CD4-positive, alpha-beta T cell (primary cell): ENCODE measurements at places on chromosomes 13 and 19.

DNA sequence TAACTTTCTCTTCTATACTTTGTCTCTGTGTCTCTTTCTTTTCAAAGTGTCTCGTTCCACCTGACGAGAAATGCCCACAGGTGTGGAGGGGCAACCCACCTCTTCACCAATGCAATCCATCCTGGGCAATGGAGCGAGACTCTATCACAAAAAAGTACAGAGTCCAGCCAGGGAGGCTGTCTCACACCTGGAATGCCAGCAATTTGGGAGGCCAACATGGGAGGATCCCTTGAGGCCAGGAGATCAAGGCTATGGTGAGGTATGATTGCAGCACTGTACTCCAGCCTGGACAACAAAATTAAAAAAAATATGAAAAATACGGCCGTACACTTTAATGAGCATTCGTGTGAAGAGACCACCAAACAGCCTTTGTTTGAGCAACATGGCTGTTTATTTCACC, 2.8 kb upstream of the ZNF600 start:
- DNase-seq = no peak

DNA sequence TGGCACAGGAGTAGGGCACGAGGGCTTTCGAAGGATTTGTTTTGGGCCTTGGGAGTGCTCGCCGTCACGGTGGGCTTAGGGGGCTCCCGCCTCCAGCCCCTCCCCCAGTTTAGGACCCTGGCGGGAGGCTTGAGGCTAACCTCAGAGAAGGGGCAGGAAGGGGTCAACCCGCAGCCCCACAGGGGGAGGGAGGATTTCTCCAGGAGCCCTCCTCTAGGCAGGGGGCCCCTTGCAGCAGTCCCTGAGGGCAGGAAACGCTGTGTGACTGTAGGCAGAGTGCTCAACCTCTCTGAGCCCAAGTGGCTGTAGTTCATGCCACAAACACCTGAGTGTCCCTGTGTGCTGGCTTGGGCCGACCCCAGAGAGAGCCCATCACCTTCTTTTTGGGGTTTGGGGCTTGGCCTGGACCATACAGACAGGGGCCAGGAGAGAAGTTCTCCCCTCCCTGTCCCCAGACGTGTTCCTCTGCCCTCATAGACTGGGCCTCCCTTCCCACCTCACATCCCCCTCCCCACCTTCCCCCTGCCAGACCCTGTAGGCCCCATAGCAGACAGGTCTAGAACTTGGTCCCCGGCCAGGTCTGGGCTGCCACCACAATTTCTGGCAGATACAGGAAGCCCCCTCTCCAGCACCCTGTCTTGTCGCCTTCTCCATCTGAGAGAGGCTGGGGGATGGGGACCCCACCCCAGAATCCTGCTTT, 8.1 kb downstream of the ISYNA1 start:
- DNase-seq = no peak

- DNase-seq = peak; percentile 18
Observed at GRCh38 chr13:22114630-22115311, 443.9 kb downstream of the FGF9 start.

GRCh38 chr13:65387743-65388347, 1842.3 kb downstream of the PCDH9 start:
- DNase-seq = no peak

DNA sequence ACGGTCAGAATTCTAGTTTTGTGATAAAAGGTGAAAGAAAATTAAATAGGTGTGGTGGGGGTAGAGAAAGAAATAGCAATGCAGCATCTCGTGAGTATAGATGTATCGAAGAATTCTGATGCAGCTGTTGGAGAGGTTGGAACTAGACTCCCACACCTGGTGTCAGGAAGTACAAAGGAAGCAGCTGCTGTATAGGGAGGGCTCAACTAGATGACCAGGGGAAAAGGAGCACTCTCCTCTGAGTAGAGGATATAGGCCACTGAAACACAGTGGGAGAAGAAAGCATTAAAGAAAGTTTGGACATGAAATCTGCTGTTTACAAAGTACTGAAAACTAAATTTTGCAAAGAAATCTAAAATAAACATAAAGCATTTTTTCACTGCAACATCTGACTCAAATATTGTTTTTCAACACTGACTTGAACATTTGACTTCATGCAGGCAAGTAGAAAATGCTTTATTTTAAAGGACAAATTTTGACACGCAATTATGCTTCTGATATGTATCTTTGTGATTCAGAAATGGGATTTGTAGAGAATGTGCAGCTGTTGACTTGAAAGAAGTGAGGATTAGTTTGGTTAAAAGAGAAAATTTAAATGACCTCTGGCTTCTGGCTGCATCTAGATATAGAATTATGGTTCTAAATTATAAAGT, 82.2 kb downstream of the MIPEP start:
- DNase-seq = no peak

- DNase-seq = no peak
Observed at GRCh38 chr19:50313812-50314536, 15.2 kb downstream of the KCNC3 start.

DNA sequence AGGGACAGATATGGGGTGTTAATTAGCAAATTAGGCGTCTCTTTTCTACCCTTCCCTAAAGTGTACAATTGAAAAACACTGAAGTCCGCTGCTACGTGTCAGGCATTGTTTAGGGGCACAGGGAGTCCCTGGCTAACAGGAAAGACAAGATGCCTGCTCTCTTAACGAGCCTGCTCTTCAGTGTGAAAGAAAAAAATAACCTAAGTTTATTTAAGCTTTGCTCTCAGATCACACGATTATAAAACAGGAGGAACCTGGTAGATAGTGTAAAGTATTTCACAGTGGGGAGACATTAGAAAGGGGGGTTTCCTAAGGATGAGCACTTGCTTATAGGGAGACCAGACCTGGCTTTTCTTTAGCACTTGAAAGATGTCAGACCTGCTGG, 38.7 kb downstream of the IGFL2 start:
- DNase-seq = no peak

DNA sequence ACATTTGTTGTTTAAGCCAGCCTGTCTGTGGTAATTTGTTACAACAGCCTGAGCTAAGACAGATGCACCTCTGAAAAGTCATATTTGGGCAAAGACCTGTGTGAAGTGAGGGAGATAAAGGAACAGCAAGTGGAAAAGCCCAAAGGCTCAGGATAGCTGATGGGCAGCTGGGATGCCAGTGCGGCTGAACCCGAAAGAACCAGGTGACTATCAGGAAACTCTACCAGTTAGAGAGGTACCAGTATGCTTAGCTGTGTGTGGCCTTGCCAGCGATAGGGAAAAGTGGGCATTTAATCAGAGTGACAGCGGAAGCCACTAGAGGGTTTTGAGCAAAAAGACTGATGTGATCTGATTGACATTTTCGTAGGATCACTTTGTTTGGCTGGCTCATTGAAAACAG, 764.8 kb upstream of the GPC6 start:
- DNase-seq = no peak

DNA sequence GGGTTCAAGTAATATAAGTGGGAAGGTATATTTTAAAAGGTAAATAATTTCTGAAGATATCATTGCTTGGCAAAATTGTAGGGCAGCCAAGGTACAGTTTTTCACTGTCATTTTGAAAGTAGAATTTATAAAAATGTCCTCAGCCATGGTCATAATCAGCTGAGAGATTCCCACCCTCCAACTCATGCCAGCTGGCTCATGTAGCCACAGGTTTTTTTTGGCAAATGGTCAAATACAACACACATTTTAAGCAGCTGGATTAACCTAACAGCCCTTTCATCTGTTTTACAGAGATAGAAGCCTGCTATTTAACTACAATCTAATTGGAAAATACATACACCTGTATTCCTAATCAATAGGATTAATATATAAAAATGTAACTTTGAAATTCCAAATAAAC, 619.2 kb upstream of the SGCG start:
- no peak for DNase-seq

- no peak for DNase-seq
Observed at GRCh38 chr13:79353693-79354092, 52.4 kb downstream of the RBM26 start.

DNA sequence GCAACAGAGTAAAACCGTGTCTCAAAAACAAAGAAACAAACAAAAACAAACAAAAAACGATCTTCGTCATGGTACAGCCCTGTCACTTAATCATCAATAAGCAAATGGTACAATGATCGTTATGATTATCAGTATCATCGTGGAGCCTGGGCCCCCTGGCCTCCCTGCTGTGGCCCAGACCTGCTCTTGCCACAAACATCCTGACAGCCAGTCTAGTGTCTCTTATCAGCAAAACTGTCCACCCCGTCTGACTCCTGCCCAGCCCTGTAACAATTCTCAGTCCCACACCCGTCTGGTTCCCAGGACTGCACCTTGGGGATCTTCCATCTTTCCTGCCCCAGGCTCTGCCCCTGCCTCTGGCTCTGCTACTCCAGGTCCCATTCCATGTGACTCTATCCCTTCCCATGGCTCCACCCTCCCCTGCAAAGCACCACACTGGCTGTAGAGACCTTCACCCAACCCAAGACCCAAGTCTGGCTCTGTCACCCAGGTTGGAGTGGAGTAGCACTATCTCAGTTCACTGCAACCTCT, 5.7 kb downstream of the ZNF653 start:
- no peak for DNase-seq

DNA sequence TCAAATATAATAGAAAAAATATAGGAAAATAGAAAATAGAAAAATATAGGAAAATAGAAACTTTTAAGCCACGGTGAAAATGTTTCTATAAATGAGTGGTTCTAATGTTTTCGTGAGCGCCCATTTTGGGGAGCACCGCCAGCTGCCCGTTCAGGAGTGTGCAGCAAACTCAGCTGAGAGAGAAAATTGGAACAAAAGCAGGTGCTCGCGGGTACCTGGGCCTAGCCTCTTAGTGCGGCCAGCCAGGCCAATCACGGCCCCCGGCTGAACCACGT, 204 bp upstream of the PDX1 start:
- DNase-seq = no peak

DNA sequence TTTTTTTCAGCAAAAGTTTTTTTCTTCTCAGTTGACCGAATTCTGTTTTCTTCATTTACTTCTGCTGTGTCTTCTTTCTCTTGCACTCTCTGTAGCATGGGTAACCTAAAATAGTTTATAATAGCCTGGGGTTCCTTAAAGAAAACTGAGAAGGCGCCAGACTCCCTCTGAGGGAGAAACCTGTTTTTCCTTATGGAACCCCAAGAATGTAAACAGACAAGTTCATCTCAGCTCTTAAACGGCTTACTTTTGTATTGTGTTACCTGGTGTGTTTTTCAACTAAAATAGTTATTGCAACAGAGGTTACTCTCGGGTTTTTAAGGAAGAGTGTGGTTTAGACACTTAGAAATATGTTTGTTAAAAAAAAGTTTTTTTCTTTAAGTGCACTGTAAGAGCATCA, 23.8 kb upstream of the TM9SF2 start:
- DNase-seq = no peak

DNA sequence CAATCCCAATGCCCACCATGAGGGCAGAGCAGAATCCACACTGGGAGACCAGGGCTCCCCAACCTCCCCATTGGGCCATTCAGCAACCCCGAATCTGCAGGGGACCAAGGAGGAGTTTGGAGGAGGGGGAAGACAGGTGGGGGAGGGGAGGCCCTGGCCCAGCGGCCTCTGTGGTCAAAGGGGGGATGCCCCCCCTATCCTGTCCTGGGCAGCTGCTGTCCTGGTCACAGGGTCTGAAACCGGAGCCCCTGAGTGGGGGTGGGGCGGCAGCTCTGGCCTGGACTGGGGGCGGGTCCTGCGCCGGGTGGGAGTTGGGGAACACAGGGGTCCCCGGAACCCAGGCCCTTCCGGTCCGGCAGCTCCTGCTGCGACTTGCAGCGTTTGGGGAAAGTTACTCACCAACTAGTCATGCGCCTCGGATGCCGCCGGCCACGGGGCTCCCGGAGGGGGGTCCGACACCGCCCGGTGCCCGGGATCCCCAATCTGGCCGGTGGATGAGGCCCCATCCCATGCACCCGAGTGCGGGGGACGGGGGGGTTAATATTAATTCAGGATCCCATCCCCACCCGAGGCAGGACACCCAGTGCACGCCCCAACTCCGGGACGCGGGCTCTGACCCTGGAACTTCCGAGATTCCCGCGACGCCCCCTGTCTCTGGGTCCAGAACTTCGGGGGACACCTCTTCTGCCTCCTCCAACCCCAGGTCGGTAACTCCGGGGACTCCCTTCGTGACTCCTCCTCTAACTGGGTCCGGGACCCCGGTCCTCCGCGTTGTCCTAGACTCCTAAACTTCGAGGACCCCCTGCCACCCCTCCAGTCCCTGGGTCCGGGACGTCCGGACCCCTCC, 872 bp downstream of the HOMER3 start:
- no peak for DNase-seq

DNA sequence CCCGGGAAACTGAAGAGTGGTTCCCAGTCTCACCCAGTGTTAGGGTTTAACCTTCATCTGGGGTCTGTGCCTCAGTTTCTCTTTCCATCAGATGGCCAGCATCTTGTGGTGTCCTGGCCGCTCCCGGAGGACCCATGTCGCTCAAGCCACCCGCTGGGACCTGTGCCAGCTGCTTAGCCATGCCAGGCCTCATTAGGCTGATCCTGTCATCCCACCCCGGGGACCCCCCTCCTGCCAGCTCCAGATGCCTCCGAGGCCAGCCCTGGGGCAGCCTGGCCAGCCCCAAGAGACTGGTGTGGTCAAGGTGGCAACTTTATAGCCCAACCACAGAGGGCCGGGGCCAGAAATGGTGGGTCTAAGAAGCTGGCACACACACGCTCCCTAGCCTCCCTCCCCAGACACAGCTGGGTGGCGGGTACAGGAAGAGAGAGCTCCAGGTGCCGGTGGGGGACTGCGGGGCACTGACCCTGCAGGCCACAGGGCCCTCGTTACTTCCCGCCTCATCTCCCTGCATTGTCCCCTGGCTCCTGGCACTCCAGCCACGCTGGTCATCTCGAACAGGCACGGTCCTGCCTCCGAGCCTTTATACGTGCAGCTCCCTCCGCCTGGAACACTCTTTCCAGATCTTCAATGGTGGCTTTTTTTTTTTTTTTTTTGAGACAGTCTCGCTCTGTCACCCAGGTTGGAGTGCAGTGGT, 3.4 kb downstream of the NRTN start:
- DNase-seq = no peak

- DNase-seq = no peak
Observed at GRCh38 chr13:51760592-51760991, 43.4 kb downstream of the DHRS12 start.

DNA sequence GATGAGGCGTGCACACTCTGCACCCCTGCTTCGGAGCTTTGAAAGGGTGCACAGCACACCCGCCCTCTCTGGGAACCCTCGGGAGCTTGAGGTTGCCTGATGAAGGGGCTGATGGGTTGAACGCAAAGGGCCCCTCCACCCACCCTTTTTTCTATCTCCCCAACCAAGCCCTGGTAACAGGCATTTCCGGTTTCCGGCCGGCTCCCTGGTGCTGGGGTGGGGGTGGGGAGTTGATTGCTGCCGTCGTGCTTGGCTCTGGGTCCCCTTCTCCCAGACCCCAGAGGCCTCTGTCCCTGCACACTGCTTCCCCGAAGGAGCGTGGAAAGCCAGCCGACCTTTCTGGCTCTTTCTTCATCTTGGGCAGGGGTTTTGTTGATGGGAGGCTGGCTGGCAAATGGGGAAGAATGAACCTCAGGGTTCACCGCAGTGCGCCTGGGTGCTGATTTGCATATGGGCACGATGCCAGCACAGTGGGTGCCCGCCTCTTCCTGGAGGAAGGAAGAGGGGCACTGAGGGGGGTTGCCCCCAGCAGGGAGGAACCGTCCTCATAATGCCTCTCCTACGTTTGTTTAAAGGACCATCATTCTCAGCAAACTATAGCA, 29.1 kb downstream of the VAV1 start:
- peak; percentile 80 for DNase-seq
